ENCODE measurements at places on chromosomes 4 and X.

GRCh38 chr4:122674371-122674770, 53.5 kb upstream of the IL21 start:
- no peak for DNase-seq

- DNase-seq, result no peak
These were observed 34.2 kb downstream of the CLDN22 start for GRCh38 chr4:183285886-183286285.

GRCh38 chrX:129651756-129652564, 2.8 kb downstream of the APLN start:
- DNase-seq, result no peak

DNA sequence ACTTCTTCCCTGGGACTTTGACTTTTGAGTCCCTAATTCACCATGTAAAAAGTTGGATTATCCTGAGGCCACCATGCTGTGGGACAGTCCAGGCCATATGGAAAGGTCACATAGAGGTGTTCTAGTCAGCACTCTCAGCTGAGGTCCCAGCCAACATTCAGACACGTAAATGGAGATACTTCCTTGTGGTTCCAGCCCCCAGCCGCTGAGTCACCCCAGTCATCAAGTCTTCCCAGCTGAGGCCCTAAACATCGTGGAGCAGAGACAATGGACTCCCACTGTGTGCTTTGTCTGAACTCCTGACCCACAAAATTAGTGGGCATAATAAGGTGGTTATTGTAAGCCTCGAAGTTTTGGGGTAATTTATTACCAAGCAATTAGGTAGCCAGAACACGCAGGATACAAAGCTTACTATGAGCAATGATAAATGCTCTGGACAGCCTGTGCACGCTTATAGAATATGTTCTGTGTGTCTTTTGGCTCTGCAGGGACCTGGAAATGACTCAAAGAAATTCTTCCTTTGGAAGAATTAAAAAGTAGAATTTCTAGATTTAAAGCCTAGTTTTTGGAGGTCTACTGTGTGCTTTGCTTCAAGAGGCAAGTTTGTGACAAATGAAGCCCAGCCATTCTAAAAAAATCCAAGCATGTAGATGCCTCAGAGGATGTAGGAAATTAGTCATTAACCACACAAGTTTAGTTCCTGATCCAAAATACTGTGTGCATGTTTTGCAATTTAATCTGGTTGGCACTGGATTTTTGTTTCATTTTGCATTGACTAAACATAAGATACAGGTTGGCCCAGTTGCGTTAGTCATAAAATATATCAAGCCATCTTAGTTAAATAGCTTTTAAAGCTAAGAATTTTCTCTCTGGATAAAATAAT, 33.2 kb upstream of the SLC9A7 start:
- DNase-seq, result peak; percentile 80

- peak; percentile 15 for DNase-seq
These were observed 27.7 kb downstream of the ABCG2 start for GRCh38 chr4:88130544-88131305.

GRCh38 chrX:20265221-20265725, 1.4 kb downstream of the RPS6KA3 start:
- DNase-seq, result peak; percentile 82
